Caudate nucleus (tissue), 63 donors: ENCODE measurements at places on chromosomes 3 and 15.
A peak's percentile ranks its signal among the peaks of the same experiment; 100 is the strongest.

- DNase-seq = no peak
These were observed 667.1 kb downstream of the NAALADL2 start for GRCh38 chr3:175526191-175526590.

DNA sequence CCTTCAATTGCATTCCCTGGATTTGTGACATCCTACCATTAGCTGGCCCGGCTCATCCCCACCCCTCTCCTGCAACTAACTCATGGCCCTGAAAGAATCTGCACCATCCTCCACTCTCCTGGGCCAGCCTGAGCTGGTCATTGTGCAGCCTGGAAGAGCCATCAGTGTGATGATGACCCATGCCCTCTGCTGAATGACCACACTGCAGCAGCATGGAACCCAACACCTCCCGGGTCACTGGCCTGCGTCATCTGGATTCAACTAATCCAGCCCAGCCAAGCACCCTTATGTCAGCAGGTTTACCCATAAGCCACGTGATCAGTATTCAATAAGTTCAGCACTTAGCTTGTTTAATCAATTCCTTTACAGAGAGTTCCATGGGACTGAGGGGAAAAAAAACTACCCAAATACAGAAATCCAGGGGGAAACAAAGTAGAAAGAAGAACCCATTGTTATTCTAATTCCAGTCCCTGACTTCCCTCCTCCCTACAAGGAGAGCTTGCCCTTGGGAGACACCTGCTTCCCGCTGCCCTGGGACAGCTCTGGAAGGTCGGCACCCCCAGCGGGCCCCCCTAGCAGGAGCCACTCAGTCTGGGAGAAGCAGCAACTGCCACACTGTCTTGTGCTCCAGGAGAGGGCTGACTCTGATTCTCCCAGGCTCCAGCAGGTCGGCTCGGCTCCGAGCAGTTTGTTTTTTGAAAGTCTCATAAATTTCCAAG is 309.1 kb upstream of the TLE3 start:
- DNase-seq = no peak

DNA sequence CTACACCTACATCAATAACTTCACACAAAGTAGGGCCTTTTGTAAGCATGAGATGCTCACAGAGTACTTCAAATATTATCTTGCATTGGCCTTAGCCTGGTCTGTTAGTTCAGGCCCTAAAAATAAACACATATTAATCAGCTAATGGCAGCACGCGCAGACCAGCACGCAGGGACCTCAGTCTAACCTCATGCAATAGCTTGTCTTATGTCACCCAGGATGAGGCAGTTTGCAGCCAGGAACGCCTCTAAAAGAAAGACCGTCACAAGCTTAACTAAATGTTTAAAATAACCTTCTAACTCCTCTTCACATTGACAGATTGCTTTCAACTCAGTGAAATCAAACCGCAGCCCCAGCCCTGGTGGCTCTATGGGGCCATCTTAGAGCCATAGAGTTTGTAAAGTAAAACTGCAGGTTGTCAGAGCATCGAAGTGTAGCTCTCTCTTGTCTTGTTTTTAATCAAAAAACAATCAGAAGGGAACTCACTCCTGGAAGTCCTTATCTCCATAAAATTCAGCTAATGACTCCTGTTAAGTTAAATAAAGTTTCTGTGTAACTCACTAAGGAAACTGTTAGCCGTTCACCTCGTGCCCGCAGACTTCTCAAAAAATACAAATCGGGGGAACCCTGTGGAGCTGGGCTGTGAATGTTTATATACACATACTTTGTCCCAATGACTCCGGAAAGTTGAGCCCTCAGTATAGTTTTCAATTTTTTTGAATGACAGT is 212.6 kb downstream of the CDIN1 start:
- no peak for DNase-seq

DNA sequence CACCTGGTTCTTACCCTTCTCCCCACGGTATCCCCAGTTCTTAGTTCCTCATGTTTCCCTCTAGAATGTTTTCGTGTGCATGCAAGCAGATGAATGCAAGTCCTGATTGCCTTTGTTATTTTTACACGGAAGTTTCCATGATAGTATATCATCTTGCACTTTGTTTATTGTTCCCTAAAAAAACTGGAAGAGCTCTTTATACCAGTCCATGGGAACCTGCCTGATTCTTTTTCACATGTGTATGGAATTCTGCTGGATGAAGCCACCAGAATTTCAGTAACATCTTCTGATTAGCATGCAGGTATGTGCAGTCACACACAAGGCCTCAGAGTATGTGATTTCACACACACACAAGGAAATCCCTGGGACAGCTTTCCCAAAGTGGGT is 16.0 kb upstream of the LRRK1 start:
- no peak for DNase-seq

DNA sequence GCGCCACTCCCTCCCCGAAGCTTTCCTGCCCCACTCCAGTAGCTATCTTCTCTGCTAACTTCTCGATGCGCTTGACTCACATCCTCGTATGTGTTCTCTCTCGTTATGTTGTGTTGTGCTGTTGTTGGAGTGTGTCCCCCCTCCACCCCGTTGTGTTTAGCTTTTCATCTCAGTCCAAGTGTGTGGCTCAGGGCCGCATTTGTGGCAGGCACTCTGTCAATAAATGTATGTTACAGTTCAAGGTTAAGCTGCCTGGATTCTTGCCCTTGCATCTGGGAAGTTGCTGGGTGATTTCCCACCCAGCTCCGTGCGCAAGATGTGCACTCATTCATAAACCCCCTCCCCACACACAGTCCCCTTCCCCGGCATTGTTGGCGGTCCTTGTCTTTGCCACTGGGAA is 71.9 kb downstream of the PGPEP1L start:
- no peak for DNase-seq

DNA sequence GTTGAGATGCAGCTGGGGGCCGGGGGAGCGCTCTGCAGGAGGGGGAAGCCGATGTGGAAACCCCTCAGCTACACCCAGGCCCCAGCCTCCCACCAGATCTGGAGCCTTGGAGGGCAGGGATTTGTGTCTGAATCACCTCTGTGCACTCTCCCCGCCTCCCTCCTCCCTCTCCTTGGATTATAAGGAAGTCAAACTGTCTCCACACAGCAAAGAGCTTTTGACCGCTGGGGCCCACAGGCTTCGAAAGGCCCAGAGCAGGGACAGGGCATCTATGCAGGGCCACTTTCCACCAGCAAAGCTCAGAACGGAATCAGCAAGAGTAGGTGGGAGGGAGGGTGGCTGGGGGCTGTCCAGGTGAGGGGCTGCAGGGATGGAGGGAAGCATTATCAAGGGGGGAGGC is 68.9 kb downstream of the IQSEC1 start:
- DNase-seq = no peak

DNA sequence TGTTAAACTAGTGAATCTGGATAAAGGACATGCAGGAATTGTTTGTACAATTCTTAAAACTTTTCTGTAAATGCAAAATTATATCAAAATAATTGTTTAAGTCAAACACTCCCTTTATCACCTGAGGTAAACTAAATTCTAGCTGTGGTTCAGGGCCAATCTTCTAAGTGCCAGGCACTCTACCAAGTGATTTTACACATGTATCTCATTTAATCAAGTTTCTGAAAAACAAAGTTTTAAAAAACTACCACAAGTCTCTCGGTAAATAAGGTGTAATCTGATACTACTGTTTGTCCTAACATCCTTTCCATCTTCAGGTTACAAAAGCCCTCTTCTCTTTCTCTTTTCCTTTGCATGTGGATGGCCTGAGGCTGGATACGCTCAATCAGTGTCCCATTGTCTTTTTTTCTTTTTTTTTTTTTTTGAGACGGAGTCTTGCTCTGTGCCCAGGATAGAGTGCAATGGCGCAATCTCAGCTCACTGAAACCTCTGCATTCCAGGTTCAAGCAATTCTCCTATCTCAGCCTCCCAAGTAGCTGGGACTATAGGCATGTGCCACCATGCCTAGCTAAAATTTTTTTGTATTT is 19.3 kb downstream of the IFT80 start:
- DNase-seq = no peak

DNA sequence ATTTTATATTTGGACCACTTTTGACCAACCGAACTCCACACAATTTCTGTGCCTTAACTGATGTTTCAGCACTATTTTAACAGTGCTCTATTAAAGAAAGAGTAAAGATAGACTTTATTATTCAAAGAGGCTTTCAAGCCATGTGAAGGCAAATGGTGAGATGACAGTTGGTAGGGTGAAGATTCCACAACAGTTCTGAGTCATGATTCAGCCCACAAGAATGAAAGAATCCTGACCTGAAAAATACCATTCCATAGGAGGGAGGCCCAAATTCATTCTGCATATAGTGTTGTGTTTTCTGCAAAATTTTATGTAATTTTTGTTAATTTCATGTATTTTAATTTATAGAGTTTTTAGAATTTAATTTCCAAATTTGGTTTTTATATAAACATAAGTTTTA is 135.6 kb upstream of the STAC start:
- no peak for DNase-seq

DNA sequence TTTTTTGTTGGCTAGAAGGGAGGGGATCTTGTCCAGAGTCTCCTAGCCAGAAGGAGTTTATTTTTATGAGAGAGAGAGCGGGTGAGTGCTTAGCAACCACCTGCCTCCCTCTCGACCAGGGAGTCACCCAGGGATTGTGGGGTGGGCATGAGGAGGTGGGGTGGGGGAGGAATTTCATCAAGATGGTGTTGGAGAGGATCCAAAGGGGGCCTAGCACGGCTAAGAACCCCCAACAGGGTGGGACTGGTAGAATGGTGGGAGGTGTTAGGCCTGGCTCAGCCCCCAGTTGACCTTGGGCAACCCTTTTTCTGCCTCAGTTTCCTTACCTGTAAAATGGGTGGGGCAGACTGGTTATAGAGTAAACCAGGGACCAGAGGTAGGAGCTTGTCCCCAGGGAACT is 1.8 kb downstream of the SLC6A6 start:
- no peak for DNase-seq

DNA sequence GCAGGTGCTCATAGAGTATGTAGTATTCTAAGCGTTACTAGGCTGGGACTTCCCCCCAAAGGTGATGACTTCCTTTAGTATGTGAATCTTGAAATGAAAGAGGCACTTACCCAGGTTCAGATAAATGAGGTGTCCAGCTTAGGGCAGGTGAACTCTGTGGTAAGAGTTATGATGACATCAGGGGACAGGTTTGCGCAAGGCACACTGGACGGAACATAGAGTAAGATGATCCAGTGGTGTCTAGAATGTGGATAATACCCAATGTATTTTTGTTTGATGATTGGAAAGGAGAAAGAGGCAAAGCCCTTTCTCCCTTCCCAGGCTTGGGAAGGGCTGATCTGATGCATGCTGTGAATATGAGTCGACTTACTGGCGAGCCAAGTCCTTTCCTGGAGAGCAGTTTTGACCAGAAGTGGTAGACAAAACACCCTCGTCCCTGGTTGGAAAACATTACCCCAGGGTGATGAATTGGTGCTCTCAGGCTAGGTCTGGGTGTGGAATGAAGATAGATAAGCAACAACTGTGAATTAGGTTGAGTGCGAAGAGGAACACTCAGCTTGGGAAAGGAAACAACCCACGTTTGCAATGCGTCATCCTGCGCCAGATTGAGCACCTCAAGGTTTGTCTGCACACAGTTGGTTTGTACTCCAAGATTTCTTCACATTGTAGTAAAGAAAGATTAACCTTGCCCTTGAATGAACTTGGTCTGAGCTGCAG is 124.2 kb downstream of the GHSR start:
- DNase-seq = no peak

- no peak for DNase-seq
These were observed 880.1 kb upstream of the NR2F2 start for GRCh38 chr15:95450413-95450812.

DNA sequence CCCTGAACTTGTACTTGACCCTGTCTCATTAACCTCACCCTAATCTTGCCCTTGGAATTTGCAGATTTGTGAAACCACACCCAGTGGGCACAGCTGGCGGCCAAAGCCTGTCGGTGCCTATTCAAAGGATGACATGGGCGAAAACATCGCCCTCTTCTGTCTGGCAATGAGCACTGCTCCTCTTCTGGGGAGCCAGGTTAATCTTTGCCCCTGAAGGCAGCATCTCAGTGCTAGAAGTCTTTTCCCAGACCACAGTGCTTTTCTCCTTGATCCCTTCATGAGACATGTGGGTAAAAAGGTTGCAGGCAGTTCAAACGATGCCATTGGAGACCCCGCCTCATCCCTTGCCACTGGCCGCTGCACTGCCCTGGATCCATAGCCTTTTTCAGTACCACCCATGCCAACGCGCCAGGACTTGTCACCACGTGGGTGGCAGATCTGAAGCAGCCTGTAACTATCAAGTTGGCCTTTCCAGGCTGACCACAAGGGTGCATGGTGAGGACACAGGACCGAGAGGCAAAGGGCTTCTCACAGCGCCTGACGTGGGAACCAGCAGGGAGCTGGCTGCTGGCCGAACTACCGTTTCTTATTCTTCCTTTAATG is 6.5 kb upstream of the DNASE1L3 start:
- peak; percentile 40 for DNase-seq

DNA sequence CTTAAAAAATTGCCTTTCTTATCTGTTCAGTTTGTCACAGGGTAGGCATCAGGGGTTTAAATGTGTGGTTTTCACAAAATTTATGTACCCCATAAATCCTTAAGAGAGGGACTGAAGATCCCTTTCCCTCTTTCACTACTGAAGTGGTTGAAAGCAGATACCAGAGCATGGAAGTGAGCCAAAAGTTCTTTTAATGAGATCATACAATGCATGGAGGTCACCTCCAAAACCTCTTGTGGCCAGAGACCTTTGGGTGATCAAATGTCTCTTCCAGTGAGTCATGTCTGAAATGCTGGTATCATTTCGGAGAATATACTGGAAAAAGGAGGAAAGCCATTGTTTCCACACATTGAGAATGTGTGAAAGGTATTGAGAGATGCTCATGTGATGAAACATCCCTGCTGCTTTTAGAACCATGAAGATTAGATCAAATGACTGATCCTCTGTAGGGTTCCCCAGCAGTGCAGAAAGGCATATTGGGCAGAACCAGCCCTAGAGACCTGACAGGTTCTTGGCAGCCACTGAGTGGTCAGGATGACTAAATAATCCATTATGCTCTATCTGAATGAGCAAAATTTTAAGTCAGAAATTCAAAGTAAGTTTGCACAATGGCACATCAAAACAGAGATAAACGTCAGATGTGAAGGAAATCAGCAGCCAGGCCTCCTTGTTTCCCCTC is 165.8 kb upstream of the SLC2A2 start:
- DNase-seq = no peak
